GM13977 (cell line): ENCODE measurements at places on chromosomes 3 and 15.

- DNase-seq: no peak
Measured at GRCh38 chr3:170458285-170458684, 39.6 kb downstream of the CLDN11 start.

DNA sequence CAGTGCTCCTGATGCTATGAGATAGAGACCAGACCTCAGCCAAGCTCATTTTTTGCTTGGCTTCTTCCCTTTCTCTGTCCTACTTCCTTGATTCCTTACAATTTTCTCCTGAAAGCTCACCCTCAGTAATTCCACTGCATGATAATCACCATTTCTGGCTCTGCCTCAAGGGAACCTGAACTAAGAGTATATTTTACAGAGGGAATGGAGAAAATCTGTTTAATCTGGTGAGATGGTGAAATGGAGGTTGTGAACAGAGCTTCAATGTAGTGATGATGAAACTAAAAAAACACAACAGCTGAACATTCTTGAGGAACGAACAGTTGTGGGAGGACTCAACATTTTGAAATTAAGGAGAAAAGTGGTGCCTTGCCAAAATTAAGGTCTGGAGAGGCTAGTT, 16.3 kb downstream of the HHLA2 start:
- no peak for DNase-seq

DNA sequence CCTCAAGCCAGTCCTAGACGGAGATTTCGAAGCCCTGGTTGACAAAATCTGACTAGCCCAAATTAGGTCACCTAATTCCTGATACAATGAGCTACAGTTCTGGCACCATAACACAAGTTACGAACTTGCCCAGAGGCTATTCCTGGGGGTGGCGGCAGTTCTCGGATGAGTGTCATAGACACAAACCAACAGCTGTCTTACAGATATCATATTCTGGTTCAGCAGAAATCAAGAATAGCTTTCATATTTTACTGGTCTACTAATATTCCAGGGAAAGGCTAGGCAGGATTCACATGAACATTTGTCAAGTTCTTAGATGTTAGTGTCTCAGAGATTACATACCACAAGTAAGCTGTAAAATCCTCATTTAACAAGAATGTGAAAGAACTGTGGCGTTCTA, 8.8 kb downstream of the ANAPC13 start:
- no peak for DNase-seq

DNA sequence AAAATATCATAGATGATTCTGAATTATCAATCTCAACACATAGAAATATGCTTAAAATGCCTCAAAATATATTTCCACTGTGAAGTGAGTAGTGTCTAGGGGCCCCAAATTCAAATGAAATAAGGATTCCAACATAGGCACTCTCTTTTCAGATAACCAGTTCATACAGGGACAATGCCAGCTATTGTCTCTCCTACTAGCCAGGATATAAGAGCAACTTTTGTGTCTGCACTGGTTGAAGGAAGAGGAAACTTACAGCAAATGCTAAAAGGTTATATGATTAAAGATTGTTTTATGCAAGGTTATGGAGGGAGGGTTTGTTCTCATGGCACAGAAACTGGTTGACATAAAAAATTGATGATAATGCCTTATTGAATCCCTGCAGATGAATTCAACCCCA, 579.4 kb upstream of the ALCAM start:
- no peak for DNase-seq

DNA sequence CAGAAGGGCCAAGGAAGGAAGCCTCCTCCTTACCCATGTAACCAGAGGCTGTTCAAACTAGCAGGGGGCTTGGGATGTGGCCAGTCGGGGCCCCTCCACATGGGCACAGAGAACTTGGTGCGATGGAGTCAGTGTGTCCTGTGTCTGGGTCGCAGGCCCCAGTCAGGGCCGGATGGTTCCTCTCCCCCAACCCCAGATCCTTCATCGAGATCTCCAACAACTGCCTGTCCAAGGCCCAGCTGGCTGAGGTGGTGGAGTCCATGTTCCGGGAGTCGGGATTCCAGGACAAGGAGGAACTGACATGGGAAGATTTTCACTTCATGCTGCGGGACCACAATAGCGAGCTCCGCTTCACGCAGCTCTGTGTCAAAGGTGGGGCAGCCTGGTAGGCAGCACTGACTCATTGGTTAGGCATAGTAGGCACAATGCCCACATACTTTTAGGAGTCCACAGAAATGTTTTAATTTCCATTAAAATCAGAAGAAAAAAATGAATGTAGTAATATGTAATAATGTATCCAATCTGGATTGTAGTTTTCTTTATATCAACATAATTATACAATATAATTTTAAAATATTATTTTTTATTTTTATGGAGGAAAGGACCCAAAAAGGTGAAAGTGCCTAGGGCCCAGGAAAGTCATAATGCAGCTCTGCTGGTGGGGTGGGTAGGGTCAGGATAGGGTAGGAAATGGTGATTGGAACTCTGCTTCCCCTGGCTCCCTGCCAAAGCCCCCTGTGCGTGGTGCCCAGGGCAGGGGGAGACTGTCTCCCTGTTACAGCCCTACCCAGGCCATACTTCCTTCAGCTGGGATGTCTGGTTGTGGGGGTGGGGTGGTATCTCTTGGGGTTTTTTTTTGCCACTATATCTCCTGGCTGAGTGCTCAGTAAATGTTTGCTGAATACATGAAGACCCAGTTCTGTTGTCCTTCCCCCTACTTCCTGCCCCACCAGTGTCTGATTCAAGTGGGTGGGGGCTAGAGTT, 18.6 kb downstream of the DUOX1 start:
- no peak for DNase-seq

- no peak for DNase-seq
Measured at GRCh38 chr15:38308797-38309196, 56.2 kb downstream of the SPRED1 start.

GRCh38 chr15:56537881-56538280, 72.9 kb upstream of the MNS1 start:
- DNase-seq: no peak

- no peak for DNase-seq
Measured at GRCh38 chr3:124512881-124513609, 217.2 kb upstream of the UMPS start.

DNA sequence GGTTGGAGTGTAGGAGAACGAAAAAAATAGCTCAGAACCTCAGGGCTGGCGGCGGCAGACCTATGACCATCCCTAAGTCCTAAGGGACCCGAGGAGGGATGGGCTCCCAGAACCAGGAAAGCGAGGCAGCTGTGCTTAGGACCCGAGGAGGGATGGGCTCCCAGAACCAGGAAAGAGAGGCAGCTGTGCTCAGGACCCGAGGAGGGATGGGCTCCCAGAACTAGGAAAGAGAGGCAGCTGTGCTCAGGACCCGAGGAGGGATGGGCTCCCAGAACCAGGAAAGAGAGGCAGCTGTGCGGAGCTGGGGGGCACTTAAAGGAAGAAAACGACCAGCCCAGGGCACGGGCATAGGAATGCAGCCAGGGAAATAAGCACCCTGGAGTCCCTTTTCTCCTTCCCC, 125.0 kb upstream of the DLG1 start:
- DNase-seq: no peak

DNA sequence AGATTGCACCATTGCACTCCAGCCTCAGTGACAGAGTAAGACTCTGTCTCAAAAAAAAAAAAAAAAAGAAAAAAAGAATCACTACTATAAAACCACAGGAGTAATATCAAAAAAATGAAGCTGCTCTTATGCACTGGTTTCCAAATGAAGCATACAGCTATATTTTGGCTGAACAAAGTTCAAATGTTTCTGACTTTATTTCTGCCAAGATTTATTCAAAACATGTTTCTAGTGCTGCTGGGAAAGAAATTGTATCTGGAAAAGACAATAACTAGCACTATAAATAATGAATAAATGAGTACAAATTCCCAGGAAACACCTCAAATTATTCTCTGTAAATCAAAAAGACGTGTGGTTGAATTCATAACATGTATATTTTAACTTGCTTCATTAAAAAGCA, 102.5 kb upstream of the MME start:
- no peak for DNase-seq

GRCh38 chr15:33055962-33056361, 138.6 kb downstream of the FMN1 start:
- no peak for DNase-seq

- DNase-seq: no peak
Measured at GRCh38 chr3:76561494-76562236, 478.2 kb upstream of the ROBO2 start.

- peak; percentile 93 for DNase-seq
Measured at GRCh38 chr15:50765195-50765967, at the start of gene SPPL2A. SPPL2A (minus strand) TSS chr15:50765706; CDS start chr15:50765533, 173 bp downstream.

- no peak for DNase-seq
Measured at GRCh38 chr3:124832782-124833709, 54.1 kb downstream of the ITGB5 start.

DNA sequence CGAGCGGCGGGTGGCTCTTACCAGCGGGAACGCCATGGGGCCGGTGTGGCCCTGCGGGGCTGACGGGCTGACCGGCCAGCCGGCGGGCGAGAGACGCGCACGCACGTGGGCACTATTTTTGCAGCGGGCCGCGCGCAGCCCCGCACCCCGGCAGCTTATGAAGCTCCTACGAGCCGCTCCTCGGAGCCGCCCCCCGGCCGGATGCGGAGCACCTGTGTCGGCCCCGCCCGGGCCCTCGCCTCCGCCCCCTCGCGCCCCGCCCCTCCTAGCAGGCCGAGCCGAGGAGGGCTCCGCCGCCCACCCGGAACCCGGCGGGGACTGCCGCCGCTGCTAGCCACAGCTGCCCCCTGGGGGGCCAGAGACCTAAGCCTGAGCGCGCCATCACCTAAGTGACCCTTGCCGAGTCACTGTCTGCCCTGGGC, 683 bp upstream of the CPEB1 start:
- no peak for DNase-seq

DNA sequence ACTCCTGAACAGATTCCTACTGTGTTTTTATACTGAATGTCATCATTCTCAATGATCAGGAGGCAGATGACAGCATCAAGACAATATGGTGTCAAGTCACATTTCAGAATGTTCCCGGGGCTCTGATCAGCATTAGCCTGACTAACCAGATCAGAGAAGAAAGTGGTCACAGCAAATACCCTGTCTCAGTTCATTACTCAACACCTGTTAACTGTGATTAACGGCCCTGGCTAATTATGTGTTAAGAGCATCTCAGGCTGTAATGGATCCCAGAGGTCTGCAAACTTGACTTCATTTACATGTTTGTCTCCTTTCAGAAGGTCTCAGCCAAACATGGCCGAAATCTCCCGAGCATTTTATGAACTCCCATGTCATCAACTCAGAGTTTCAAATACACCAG, 833.7 kb downstream of the FHIT start:
- DNase-seq: no peak

- no peak for DNase-seq
Measured at GRCh38 chr3:139327231-139327630, 16.6 kb upstream of the MRPS22 start.

- no peak for DNase-seq
Measured at GRCh38 chr3:33044676-33045075, 52.3 kb downstream of the GLB1 start.

DNA sequence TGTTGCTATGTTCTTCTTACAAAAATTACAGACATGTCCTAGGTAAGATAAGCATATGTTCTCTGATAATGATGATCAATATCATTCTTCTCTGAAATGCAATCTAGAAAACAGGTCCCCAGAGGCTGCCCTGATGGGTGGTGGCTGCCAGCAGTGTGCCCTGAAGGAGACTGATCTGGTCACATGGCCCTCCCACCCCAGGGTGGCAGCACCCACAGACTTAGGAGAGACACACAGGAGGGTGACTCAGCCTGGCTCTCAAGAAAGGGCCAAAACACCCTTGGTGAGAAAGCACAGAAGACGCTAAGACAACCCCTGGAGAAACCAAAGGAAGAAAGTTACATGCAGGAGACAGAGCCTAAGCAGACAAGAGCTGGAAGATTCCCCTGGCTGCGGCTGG, 203.7 kb downstream of the TJP1 start:
- DNase-seq: no peak

DNA sequence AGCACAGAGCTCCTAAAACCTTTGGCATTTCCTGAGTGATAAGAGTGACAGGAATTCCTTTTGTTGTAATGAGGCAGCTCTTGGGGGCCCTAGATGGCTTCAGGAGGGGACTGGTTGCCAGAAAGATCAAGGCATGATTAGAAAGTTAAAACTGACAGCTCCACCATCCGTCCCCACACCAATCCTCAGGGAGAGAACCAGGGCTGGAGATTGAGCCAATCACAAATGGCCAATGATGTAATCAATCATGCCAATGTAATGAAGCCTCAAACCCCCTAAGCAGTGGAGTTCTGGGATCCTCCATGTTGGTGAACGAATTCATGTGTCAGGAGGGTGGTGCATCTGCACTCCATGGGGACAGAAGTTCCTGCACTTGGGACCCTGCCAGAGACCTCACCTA, 265.1 kb downstream of the OCA2 start:
- DNase-seq: no peak

DNA sequence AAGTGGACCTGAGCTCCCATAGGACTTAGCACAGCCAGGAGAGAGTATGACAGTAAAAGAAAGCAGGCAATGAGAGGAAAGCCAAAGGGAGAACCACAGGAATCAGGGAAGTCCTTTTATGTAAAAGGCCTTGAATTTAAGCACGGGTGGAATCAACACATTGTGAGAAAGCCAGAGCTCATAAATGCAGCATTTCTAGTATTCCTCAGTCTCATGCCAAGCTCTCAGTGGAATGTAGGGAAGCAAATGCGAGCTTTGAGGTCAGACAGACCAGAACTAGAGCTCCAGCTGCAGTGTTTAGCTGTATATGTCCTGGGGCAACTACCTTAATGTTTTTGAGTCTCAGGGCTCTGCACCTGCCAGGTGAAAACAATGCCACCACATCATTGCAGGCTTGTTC, 132.1 kb upstream of the TRIM42 start:
- no peak for DNase-seq

GRCh38 chr3:178382449-178383061, 153.7 kb upstream of the KCNMB2 start:
- DNase-seq: no peak

DNA sequence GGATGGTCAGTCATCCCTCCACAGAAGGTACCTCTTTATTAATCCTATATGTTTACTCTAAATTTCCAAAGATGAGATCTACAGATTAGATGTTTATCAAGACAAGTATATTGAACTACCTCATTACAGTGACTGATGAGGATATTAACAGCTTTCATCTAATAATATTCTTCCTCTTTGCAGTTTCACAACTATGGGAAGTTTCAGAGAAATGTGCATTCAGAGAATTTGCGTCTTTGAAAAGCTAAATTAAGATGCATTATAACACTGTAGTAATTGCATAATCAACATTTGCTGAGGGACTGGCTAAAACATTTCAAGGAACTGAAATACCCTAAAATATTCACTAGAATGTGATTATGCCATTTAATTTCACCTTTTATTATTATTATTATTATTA, 46.7 kb downstream of the MCF2L2 start:
- DNase-seq: no peak

DNA sequence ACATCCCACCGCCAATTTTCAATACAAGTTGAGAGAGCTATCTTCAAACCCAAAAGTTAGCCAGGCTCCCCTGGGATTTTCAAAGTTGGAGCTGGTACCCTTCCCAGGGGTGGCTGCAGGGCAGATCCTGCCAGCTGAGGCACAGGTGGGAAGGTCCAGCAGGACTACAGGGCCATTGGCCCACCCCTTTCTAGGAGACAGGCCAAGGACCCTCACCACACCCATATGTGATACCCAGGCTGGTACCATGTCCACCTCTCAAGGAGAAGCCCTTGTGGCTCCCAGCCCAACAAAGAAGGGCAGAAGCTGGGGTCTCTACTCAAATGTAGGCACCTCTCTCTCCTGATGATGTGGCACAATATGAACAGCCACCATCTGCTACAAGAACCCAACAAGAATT, 8.0 kb downstream of the POC1A start:
- no peak for DNase-seq

GRCh38 chr3:78757731-78758130, 1010.1 kb downstream of the ROBO1 start:
- no peak for DNase-seq
